ENCODE measurements at places on chromosomes 16 and 17.

DNA sequence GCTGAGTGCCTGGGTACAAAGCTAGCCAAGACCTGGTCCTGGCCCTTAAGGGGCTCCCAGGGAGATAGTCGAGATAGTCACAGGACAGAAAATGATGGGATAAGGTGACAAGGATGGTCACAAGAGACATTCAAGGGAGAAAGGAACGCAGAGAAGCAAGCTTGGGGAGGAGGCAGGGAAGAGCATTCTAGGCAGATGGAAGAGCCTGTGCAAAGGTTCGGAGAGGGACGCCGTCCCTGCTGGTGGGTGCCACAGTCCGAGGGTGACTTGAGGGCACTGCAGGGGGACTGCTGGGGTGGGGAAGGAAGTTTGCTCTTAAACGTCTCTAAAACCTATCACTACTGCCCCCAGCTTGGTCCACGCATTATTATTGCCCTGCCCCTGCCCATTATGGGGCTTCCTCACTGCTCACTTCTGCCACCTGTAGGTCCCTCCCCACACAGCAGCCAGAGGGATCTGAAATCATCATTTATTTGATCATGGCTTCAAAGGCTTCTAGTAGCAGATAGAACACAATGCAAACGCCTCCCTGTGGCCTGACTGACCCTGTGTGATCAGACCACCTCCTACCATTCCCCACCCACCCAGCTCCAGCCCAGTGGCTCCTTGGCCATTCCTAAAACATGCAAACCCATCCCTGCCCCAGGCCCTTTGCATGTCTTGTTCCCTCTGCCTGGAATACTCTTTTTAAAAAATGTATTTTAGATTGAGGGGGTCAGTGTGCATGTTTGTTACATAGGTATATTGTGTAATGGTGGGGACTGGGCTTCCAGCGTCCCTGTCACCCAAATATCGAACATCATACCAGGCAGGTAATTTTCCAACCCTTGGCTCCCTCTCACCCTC, 60.3 kb downstream of the RMI2 start:
- DNase-seq: no peak

DNA sequence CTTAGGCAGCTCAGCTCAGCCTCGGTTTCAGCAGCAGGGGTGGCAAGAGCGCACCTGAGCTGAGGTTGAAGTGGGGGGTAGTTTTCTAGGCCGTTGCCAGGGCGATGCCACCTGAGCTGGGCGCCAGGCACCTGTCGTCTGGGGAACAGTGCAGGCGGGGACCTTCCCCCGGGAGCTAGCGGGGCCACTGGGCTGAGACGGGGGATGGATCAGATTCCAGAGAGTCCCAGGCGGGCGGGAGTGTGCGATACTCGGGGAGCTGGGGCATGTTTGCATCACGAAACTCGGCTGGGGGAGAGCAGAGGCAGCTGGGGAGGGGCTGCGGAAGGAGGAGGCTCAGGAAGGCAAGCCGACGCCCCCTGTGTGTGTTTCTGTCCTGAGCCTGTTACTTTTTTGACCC, 477 bp upstream of the CLDN9 start:
- no peak for DNase-seq

DNA sequence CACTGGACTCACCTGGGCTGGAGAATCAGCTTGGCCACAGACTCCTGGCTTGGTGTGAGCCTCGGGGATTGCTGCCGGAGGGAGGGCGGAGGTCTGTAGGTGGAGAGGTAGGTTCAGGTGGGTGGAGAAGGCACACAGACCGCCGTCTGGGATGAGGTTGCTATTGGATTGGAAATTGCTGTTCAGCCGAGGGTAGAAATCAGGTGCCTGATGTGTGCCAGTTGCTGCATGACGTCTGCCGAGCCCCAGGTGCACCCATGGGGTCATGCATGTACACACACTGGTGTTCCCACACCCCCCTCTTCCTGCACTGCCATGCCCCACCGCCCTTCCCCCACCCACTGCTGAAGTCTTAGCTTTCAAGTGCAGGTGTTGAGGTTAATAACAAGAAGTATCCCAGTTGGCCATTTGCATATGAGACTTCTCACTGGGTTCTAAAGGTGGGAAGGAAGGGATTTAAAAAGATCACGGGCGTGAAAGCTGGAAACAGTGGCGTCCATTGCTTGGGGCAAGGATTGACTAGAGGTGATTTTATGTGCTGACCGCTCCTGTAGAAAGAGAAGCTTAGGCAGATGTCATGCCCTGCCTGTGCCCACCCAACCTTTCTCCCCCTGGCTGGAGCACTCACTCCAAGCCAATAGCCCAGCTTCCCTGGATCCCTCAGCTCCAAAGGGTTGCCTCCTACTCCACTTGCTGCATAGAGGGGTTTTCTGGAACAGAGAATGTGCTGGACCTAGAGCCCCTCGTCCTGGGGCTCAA, 193.6 kb downstream of the CCDC182 start:
- no peak for DNase-seq

DNA sequence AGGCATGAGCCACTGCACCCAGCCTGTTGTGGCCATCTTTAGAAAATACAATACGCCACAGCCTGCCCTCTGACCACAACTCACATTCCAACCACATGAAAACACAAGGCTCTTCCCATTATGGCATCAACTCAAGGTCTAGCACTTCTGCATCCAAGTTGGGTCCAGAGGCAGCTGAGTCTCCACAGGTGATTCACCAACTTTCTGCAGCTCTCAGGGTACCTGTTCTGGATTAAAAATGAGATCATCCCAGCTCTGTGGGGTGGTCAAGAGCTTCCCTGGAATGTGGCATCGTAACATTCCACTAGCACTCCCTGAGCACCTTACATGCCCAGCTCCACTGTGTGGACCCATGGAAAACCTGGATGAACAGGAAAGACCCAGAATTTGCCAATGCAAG, 9.9 kb upstream of the GUCY2D start:
- no peak for DNase-seq

DNA sequence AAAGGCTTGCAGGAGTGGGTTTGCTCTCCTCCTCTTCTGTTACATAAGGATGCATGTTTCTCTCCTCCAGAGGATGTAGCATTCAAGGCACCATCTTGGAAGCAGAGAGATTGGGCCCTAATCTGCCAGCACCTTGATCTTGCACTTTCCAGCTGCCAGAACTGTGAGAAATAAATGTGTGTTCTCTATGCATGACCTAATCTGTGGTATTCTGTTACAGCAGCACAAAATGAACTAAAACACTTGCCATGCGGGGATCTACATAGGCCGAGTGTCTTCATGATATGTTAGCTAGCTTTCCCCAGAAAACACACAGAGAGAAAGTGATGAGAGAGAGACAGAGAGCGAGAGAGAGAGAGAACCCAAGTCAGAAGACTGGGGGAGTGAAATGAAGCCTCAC, 273.5 kb downstream of the UTP18 start:
- DNase-seq: no peak

- DNase-seq: no peak
Measured at GRCh38 chr17:56635641-56636040, 42.1 kb downstream of the NOG start.

DNA sequence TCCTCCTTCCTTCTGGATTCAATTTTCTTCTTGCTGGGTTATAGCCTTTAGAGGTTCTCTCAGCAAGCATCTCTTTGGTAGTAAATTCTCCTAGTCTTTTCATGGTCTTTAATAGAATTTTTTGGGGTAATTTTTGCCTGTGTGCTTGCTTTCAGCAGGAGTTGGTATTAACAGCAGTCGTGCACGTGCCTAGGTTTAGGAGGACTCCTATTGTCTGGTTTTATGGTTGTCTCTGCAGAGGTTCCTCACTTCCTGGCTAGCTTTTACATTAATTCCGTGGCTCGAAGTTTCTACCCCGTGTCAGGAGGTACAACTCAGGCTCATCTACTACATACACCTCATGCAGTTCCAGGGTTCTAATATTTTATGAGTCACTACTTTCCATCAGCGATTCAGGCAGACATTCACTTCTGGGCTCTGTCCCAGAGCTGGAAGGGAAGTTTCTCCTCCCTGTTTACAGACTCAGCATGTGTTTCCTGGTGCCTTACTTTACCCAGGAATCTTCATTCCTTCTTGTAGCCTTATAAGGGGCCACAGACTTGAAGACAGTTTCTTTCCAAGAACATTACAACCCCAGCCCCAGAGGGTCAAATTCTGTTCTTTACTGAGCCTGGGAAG, 643.6 kb downstream of the HS3ST4 start:
- no peak for DNase-seq

- DNase-seq: no peak
Measured at GRCh38 chr16:82583422-82583821, 43.3 kb upstream of the CDH13 start.

DNA sequence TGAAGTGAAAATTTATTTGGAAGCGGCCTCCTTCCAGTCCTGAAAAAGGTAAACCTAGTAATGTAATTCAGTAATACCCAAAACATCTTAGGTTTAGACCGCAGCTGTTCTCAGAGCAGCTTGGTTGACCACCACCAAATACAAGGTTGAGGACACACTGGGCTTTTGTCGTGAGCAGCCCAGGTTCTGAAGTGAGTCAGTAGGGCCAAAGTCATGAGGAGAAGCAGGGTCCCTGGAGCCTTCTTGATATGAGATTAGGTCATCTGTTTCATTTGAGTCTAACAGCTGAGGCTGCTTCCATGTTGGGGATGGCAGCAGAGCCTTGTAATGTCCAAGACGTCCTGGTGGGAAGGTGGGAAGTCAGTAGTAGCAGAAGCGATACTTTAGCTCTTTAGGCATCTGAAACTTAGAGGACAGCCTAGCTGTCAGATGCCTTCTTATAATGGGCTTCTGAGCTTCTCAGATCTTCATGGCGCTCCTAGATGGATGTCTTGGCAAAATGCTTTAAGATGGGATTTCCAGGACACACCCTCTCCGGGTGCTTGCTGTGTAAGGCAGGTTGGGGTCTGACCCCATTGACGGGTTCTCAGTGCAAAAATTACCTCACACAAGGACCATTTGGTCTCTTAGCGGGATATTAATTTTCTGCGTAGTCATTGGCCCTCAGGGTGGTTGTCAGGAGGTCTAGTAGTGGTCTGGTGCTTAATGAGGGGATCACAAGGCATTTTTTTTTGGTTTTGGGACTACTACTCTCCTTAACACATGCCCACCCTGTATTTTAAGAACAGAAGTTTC, 2.4 kb downstream of the ALKBH5 start:
- no peak for DNase-seq

All from NCI-H1694 (cell line).